ENCODE measurements at places on chromosomes 12 and 14.

GRCh38 chr12:26176725-26177124 lies 18.6 kb upstream of the SSPN start:
- DNase-seq: no peak

DNA sequence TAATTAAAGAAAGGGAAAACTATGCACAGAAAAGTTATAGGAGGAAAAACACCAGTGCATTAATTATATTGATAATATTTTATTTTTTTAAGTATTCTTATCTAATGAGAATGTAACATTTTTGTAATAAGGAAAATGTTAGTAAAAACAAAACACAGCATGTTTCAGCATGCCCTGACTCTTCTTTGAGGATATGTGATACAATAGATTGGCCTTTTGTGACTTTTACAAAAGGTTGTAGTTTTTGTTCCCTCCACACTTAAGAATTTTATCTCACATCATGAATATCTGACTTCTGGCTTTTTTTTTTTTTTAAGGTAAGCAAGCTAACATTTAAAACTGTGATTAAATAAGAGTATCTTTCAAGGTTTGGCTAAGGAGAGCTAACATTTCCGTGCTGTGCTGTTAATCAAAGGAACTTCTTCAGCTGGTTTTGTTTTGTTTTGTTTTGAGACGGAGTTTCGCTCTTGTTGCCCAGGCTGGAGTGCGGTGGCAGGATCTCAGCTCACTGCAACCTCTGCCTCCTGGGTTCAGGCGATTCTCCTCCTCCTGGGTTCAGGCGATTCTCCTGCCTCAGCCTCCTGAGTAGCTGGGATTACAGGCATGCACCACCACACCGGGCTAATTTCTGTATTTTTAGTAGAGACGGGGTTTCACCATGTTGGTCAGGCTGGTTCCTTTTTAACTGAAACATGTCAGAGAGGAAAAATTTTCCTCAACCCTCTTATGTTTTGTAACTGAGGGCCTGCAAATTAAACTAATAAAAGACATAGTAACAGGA lies 30.8 kb upstream of the RESF1 start:
- DNase-seq: peak; percentile 59

- DNase-seq: no peak
Observed at GRCh38 chr14:79712302-79712950, 498.9 kb downstream of the DIO2 start.

DNA sequence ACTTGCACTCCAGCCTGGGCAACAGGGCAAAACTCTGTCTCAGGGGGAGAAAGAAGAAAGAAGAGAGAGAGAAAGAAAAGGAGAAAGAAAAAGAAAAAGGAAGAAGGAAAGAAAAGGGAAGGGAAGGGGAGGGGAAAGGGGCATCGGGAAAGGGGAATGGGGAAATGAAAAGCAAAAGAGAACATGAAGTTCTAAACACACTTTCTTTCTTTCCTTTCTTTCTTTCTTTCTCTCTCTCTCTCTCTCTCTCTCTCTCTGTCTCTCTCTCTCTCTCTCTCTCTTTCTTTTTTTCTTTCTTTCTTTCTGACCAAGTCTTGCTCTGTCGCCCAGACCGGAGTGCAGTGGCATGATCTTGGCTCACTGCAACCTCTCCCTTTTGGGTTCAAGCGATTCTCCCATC lies 76.9 kb downstream of the RPS6KA5 start:
- DNase-seq: no peak

DNA sequence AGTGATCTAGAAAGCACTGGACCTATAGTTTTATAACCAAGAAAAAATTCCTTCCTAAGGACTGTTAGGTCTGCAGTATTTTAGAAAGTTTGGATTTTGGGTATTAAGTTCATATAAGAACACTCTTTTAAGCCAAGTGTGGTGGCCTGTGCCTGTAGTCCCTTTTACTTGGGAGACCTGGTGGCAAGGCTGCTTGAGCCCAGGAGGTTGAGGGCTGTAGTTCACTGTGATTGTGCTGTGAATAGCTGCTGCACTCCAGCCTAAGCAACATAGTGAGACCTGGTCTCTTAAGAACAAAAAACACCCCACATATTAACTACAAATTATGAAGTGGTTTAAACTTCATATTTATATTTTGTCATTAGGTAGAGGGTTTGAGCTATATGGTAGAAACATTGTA lies 9.7 kb downstream of the DNM1L start:
- DNase-seq: no peak

- no peak for DNase-seq
Observed at GRCh38 chr12:79938843-79939242, 3.9 kb upstream of the PPP1R12A start.

DNA sequence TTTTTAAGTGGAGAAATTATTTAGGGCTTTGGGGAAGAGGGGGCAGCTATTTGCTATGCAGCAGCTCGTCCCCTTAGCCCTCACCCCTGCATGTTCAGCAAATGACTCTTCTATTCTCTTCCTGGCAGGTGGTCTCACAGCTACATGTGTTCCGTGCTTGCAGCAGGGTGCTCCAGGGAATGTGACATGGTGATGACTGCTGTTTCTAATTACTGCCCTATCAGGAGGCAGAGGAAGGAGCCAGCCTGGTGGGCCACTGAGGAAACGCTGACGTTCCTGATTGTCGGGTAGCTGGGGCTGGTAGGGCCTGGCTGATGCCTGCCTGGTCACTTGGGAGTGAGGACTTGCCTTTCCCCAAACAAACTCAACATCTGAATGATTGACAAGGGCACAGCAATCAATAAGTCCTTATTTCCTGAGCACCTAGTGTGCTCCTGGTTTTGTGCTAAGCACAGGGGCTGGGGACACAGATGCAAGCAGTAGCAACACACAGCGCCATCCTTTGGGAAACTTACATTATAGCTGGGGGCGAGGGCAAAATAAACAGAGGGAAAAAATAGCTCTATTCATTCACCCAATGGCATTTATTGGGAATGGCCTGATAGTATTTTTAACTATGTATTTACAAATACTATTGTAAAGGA lies 377.8 kb downstream of the FUT8 start:
- DNase-seq: no peak

DNA sequence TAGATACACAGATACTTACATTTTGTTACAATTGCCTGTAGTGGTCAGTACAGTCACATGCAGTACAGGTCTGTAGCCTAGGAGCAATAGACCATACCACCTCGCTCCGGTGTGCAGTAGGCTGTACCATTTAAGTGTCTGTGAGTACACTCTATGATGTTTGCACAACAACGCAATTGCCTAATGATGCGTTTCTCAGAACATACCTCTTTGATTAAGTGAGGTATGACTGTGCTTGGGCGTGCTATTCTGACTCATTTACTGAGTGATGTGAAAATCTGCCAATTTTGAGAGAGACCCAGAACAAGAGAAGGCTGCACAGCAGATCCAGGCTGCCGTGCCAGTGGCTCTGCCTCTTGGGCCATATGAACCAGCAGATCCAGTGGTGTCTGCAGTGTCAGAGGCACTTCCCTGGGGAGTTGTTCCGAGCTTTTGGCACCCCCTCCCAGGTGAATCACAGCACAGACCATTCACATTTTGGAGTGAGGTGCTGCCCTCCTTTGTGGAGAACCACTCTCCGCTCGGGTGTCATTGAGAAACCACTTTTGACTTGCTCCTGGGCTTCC lies 20.4 kb downstream of the DLK1 start:
- no peak for DNase-seq

All from CD8-positive, alpha-beta T cell (primary cell).